T-helper 1 cell treated with Interleukin-12 subunit alpha and Interleukin-12 subunit beta and Interleukin-4 antibody, amounts not matched to agents 30 ng/mL and 1 ng/mL, for 36 hours (primary cell): ENCODE measurements at places on chromosomes 6 and 20. TPM values are rescaled to one million over a fixed set of nuclear protein-coding genes. Genes with fewer than 3 reads are reported as not detected.

Gene SLC17A1
- 0.15 TPM in 1 of 2 replicates, not detected in the other for total RNA-seq

Gene SIRPG
- total RNA-seq: 70.5 and 70.7 TPM in 2 replicates

Gene MAS1
- not detected in 2 replicates for total RNA-seq

Gene RNF144B
- 0.32 and 0.59 TPM in 2 replicates for total RNA-seq

Gene TRIM15
- 0.76 and 0.78 TPM in 2 replicates for total RNA-seq

Gene EPB41L1
- total RNA-seq: not detected in 2 replicates
